ENCODE measurements at places on chromosomes 6 and 20.

DNA sequence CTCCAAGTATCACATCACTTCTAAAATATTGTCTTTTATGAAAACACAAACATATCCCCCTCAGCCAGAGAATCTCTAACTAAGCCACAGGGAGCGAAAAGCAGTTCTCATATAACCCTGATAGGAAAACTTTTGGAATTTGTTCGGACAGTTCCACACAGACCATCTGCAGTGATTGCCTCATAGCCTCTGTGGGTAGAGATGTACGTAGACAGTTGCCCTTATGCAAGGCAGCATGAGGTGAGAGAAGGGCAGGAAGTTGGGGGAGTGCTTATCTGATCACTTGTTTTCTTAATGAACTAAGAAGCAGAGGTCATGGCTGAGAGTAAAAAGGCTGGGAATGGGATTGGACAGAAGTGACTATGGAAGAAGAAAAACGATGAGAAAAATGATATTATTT is 39.6 kb downstream of the SLC23A2 start:
- no peak for DNase-seq

DNA sequence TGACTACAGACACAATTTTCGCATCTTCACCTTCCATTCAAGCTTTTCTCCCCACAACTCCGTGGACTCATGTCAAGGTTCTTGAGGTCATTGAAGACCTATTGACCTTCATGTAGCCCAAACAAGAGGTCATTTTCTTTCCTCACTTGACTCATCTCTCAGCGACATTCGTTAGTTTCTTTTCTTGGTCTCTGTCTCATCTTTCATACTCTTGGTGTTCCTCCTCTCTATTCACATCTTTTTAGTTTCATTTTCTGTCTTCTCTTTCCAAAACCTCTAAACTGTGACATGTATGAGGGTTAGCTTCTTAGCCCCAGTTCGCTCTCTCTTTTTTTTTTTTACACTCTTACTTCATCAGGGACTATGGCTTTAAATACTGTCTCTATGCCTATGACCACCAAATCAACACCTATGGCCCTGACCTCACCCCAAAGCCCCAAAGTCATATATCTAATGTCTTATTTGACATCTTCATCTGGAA is 128.6 kb upstream of the BACH2 start:
- DNase-seq: no peak

DNA sequence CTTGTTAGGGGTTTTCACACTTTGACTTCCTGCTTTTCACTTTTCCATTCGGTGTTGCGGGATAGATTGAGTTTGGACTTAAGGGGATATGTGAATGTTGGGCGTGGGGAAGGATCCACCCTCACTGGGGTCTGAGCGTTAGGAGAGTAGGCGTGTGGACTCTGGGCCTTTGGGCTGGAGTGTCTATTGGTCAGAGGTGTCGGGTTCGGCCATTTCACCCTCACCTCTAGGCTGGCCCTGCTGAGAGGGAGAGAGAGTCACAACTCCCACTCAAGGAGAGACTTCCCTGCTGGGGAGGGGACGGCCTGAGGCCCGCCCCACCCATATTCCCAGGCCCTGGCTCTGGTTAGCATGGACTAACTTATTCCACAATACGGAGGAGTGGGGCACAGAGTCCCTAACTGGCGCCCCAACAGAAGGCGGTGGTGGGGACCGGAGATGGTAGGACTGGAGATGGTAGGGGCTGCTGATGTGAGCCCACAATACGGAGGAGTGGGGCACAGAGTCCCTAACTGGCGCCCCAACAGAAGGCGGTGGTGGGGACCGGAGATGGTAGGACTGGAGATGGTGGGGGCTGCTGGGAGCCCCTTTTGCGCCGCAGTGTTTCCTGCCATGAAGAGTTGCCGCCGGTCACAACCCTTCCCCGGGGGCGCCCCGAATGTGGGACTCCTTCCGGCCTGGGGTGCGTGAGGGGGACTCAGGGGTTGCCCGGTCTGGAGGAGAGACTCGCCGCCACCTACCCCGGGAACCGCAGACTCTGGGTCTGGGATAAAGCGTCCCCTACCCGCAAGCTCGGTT is 1.4 kb upstream of the PTPRA start:
- DNase-seq: no peak

DNA sequence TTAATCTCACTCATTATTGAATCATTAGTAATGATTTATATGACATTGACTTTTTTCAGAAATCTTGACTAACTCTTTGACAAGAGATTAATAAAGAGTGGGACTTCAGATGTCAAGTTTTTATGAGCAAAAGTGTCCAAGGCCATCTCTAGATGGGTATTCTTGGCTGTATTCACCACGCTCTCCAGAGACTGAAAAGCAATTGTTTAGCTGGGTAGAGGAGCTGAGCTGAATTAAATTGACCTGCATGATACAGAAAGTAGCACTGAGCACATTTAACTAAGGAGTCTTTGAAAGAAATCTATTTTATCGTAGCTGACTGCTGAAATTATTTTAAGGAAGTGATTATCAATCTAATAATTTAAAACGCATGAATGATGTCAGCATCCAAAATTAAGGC is 89.4 kb downstream of the LINC00237 start:
- DNase-seq: no peak

- DNase-seq: no peak
Observed at GRCh38 chr20:62666736-62667529, 24.6 kb downstream of the SLCO4A1 start.

- DNase-seq: no peak
Observed at GRCh38 chr6:125099211-125100073, 54.1 kb upstream of the TPD52L1 start.

GRCh38 chr6:26243752-26244151 is 121.2 kb upstream of the BTN3A2 start:
- no peak for DNase-seq

DNA sequence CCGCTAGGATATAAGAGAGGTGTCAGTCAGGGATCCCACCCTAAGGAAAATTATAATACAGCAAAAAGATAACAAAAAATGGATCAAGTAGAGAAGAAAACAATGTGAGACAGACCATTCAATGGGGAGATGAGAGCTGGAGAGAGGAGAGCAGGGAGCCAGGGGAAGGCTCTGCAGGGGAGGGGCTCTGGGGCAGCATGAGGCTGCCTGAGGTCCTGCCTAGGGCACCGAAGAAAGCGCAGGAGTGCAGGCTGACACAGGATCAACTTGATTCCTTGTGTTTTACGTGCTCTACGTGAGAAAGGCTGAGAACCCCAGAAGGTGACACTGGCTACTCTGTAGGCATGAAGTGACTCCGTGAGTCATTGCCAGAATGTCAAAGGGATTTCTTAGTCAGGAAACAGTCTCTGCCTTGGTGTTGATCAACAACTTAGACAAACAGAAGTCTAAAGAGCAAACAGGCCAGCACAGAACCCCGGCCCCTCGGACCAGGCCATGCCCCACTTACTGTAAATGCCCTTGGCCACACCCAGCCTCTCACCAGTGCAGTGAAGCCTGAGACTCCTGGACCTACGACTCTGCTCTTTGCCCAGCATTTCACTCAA is 290.1 kb upstream of the PRDM1 start:
- DNase-seq: no peak

DNA sequence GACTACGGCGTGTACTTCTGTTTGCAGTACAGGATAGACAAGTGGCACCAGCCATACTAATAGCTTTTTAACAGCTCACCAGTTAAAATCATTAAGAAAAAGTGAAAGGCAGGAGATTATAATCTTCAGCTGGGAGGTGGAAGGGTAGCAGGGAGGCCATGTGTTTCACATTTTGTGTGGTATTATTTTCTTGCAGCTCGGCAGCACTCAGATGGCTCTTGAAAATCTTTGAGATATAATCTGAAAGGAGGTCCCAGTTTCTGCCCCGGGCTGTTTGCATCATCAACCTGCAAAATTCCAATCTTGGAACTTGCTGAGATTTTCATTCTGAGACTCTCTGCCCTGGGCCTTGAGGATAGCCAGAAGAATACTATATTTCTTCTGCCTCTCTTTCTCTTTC is 87.5 kb upstream of the HDAC2 start:
- no peak for DNase-seq

DNA sequence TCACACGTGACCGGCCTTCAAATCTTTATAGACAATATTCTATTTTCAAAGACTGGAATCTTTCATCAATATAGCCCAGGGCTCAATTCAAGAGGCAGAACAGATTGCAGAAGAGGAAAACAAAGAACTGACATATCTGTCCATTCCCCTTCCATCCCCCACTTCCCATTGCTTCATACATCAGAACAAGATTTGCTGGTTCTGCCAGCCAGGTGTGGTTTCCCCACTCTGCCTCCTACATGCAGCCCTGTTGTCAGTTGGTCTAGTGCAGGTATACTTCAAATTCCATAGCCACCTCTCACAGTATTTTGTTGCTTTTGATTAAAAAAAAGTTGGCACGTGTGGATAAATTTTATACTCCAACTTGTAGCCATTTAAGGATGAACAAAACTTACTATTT is 174.9 kb downstream of the CD109 start:
- DNase-seq: no peak

DNA sequence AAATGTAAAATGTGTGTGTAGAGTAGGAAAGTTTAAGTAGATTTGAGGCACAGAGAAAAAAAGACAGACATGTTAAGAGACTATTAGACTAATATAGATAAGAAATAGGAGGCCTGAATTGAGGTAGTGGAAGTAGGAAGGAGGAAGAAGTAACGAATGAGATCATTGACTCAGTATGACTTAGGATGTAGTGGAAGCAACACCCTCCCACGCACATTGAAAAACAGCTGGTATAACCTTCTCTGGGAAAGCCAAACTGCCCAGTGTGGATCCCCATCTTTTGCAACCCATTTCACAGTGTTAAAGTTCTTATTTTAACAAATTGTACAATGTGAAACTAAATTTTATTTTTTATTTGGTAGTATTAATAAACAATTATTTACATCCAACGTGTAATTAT is 89.1 kb downstream of the GRIK2 start:
- no peak for DNase-seq

GRCh38 chr20:60332523-60332922 is 374.3 kb downstream of the CDH26 start:
- DNase-seq: no peak

DNA sequence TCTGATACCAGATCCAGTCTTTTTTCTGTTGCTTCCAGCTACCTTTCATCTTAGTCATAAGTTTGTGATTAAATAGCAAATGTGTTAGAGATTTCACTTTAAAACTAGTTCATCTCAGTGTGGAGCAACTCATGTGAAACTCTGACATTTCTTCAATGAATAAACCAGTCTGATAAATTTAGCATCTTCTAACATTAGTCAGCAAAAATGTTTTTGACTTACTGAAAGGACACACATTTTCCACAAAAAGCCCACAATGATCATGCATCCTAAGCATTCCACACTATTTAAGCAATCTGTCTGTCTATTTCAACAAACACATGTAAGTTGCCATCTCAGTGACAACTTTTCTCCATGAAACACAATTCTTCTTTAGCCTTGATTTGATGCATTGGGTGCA is 222.2 kb upstream of the SLC35B3 start:
- DNase-seq: no peak

- DNase-seq: no peak
Observed at GRCh38 chr6:92647630-92648029, 771.7 kb downstream of the EPHA7 start.

DNA sequence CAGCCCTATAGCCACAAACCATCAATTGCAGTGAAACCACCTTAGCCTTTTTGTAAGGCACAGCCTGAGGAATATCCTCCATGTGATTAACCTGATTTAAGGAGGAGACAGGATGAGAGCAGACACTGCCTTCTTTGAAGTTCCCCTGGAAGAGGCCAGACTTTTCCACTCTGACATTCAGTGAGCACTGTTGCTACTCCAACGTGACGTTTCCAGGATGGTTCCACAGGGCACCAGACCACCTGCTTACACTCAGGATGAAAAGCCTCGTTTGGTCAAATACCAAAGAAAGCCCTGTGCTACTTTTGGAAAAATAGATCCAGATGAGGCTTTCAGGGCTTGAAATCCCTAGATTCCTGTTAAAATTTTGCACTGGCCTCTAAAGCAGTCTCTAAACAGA is 1102.1 kb upstream of the FLRT3 start:
- DNase-seq: no peak

DNA sequence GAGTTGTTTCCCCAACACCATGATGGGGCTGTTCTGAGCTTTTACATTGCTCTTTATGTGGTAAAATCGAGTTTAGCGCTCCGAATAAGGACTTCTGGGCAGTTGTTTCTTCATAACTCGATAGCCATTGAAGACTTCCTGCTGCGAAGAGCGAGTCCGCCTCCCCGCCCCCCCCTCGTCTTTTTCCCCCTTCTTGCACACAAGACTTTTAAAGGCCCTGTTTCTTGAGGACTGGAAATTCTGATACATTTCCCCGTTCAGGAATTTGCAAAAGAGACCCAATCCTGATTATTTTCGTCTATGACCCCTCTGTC is 1.5 kb upstream of the CITED2 start:
- DNase-seq: no peak

- DNase-seq: no peak
Observed at GRCh38 chr6:12200015-12200564, 90.1 kb upstream of the EDN1 start.

DNA sequence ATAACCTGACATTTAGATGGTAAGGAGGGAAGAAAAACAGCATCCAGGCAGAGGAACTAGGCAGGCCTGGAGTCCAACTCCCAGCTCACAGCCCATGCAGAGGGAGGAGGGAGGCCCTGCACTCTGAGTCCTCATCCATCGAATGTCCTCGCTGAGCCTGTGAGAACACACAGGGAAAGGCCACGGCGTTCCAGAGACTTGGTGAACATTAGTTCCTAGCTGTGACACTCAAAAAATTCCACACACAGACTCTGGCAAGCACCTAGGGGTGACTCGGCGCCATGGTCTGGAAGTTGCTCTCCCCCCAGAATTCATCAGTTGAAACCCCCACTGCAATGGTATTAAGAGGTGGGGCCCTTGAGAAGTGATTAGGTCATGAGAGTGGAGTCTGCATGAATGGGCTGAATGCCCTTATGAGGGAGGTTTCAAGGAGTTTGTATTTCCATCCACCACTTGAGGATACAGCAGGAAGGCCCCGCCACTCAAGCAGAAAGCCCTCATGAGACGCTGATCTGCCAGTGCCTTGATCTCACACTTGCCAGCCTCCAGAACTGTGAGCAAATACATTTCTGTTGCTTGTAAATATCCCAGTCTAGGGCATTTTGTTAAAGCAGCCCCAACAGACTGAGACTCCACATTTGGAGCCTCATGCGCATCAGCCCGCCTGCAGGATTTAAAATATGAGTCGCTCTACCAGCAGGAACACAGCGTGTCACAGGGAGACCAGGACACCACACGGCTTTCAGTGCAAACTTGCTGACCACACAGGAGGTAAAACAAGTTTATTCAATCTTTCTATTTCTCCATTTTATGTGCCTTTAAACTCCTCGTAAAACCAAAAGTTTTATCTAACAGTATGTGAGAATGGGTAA is 73.9 kb downstream of the WDR27 start:
- DNase-seq: no peak

All from AG09319 (cell line).